Stimulated activated CD8-positive, alpha-beta memory T cell treated with anti-CD3 and anti-CD28 coated beads, Interleukin-7, amount 100 ng/mL, for 1 hour (primary cell): ENCODE measurements at places on chromosomes 6 and 20.

GRCh38 chr6:15905488-15906419 lies 223.1 kb upstream of the MYLIP start:
- DNase-seq: no peak

DNA sequence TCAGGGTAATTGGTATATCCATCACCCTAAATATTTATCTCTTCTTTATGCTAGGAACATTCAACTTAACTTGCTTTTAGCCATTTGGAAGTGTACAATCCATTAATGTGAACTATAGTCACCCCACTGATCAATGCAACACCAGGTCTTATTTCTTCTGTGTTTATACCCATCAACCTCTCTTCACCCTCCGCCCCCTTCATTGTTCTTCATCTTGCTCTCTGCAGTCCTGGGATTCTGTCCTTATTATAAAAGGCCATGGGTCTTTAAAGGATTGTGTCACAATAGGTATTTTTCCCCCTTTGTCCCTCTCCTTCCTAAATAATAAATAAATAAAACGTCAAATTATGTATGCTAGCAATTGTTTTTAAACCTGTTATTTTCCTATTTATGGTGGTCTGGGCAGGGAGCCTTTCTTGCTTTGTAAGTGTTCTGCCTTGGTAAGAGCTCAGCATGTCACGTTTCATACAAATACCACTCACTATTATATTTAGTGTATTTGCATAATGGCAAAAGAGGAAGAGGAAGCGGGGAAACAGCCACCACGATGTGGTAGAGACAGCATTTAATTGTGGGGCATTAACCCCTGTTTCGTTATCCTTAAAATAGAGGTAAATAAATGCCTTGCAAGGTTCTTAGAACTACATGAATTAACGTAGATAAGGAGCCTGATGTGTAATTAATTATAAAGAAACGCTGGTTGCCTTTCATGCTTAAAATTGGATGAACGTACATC lies 1.9 kb downstream of the ABRACL start:
- no peak for DNase-seq

- no peak for DNase-seq
These were observed 54.1 kb downstream of the UBE2V1 start for GRCh38 chr20:50058662-50059402.

DNA sequence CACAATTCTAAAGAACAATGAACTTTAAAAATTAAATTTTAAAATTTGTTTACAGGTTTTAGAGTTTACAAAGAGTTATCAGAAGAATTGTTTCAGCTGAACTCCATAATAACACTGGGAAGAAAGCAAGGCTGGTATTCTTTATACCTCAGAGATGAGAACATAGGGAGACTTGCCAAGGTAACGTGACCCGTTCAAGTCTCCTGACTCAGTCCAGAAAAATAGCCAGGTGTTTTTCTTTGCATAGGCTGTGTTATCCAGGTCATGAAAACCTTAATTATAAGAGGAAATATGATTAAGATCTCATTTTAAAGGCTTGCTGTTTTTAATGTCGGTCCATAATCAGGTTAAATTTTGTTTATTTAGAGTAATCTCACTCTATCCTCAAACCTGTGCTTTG lies 8.5 kb upstream of the C6orf141 start:
- no peak for DNase-seq

DNA sequence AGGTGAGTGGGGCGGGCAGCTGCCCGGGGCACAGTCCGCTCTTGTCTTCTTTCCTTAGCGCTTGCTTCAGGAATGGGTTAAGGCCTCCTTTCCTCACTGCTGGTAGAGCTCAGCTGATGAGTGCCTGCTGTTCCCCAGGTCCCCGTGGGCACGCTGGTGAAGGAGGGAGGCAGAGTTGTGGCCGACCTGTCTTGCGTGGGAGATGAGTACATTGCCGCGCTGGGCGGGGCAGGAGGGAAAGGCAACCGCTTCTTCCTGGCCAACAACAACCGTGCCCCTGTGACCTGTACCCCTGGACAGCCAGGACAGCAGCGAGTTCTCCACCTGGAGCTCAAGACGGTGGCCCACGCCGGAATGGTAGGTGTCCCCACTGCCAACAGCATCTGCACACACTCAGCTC lies 15.7 kb downstream of the MTG2 start:
- DNase-seq: no peak

DNA sequence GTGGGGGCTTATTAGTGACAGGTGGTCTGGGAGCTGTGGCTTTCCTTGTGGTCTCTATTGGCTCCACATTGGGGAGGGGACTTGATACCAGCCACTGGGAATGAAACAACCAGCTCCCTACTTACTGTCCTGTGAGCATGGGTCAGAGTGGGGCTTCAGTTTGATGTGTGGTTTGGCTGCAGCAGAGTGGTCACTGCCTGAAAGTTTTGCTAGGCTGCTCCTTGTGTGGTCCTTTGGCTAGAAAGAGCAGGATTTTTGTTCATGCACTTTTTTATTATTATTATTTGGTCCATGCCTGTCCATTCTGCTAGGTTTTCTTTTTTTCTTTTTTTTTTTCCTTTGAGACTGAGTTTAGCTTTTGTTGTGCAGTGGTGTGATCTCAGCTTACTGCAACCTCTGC lies 7.5 kb upstream of the TMEM14B start:
- DNase-seq: no peak

GRCh38 chr6:36336779-36337241 lies at the start of gene BNIP5:
Gene BNIP5 (minus strand): TSS chr6:36336888. CDS start chr6:36330690, 6,198 bp downstream.
- no peak for DNase-seq

DNA sequence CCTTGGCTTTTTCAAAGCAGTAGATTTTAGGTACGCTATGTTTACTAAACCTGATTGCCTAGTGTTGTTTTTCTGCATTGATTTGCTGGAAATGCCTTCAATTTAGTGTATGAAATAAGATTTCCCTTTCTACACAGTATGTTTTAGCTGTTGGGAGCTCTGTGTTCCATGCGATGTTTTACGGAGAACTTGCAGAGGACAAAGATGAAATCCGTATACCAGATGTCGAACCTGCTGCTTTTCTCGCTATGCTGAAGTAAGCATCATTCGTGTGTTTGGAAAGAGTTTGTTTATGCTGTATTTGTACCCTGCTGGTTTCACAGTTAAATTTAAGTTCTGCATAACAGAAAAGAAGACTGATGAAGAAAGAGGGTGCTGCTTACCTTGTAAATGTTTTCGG lies 1.9 kb downstream of the BTBD3 start:
- DNase-seq: no peak

- DNase-seq: no peak
These were observed 580.4 kb upstream of the PTCHD4 start for GRCh38 chr6:48691420-48691819.

- no peak for DNase-seq
These were observed 1.6 kb upstream of the OGFRL1 start for GRCh38 chr6:71287038-71287437.
